ENCODE measurements at places on chromosomes 1 and 21. TPM values are rescaled to one million over a fixed set of nuclear protein-coding genes. Genes with fewer than 3 reads are reported as not detected.

Gene ATP1A2
- total RNA-seq = 243 TPM

Gene RCC1
- 8.0 TPM for total RNA-seq

Gene NRAS
- total RNA-seq = 6.9 TPM

Gene AMY2A
- not detected for total RNA-seq

Gene KANK4
- 0.25 TPM for total RNA-seq

Gene CHI3L2
- total RNA-seq = 4.7 TPM

Gene FBXO28
- total RNA-seq = 18.1 TPM

Gene GGPS1
- 29.8 TPM for total RNA-seq

Gene SPRR2A
- not detected for total RNA-seq

Gene GUCA2A
- total RNA-seq = not detected

Gene RXRG
- 2.2 TPM for total RNA-seq

Gene CYP4Z1
- 0.30 TPM for total RNA-seq

Gene NHLH1
- not detected for total RNA-seq

Gene NUP210L
- 0.27 TPM for total RNA-seq

Gene ARHGAP30
- total RNA-seq = 3.7 TPM

Gene HES3
- not detected for total RNA-seq

Gene OR2M5
- not detected for total RNA-seq

Gene ZZZ3
- 34.9 TPM for total RNA-seq
